ENCODE measurements at places on chromosomes 6 and 20. TPM values are rescaled to one million over a fixed set of nuclear protein-coding genes. Genes with fewer than 3 reads are reported as not detected.

GMDS gene
- total RNA-seq, result 34.5 TPM

GTPBP2 gene
- 32.9 TPM for total RNA-seq

GJA10 gene
- not detected for total RNA-seq

ZSCAN12 gene
- total RNA-seq, result 3.0 TPM

SGK2 gene
- total RNA-seq, result 14.3 TPM

PEX7 gene
- 8.9 TPM for total RNA-seq

CALHM4 gene
- total RNA-seq, result not detected

MAS1 gene
- total RNA-seq, result not detected

CYP39A1 gene
- 6.3 TPM for total RNA-seq

PGM3 gene
- total RNA-seq, result 50.1 TPM

ETV7 gene
- total RNA-seq, result 0.78 TPM

DNA sequence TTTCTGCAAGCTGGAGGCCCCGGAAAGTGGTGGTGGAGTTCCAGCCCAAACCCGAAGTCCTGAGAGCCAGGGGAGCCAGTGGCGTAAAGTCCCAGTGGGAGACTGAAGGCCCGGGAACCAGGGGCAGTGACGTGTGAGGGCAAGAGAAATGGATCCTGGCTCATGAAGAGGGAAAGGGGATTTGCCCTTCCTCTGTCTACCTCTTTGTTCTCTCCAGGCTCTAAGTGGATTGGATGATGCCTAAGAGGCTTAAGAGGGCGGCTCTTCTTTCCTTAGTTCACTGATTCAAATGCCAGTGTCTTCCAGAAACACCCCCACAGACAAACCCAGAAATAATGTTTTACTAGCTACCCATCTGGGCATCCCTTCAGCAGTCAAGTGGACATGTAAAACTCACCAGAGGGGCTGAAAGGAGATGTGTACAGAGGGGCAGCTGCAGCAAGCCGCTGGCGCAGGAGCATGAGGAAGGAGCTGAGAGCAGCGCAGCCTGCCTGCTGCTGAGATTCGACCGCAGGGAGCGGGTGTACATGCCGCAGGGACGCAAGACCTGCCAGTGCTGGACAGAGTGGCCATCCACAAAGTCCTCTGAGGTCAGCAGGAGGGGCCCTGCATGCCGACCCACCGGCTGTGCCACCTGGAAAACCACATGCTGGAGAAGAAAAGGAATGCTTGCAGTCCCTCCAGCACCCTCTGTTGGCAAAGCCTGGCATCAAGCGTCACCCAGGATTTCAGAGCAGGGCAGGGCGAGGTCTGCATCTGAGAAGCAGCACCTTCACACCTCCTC is 29.5 kb downstream of the CDYL start:
- peaks cover 7% of the 10 kb centered on the region for H3K4me1 ChIP-seq
- no peak overlapping the region for H3K4me3 ChIP-seq
- H3K27ac ChIP-seq, result no peak overlapping the region
- no peaks in the 10 kb centered on the region for H3K27me3 ChIP-seq

- H3K4me3 ChIP-seq, result no peak overlapping the region
- no peaks in the 10 kb centered on the region for H3K36me3 ChIP-seq
Measured at GRCh38 chr6:40640599-40641227, 53.5 kb upstream of the LRFN2 start.

- H3K36me3 ChIP-seq, result no peaks in the 10 kb centered on the region
- DNase-seq, result no peak
- no peaks in the 10 kb centered on the region for H3K27me3 ChIP-seq
- no peak overlapping the region for H3K4me3 ChIP-seq
- peaks cover 18% of the 10 kb centered on the region for H3K4me1 ChIP-seq
- H3K27ac ChIP-seq, result peak overlapping the region; percentile 37
Measured at GRCh38 chr20:42957018-42957703, 232.5 kb downstream of the PTPRT start.

DNA sequence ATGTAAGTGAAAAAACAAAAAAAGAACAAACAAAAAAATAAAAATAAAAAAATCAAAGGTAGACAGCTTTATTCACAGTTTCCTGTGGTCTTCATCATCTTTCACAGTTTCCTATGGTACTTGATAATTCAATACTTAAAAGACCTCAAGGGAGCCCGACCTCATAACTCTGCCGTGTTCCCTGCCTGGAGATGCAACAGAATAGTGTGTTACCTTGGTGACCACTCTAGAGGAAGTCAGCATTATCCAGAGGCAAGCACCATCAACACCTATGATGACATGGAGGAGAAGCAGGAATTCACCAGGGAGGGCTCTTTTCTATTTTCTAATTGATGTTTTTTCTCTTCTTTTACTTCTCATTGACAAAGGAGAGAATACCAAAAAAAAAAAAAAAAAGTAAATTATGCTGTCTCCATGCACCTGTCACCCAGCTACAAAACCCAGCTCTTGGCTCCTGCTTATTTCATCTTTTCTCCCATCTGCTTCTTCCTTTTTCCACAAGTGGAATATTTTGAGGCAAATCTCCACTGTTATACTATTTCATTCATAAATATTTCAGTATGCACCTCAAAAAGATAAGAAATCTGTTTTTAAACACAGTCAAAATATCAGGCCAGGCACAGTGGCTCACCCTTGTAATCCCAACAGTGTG is 95.8 kb upstream of the STXBP5 start:
- no peaks in the 10 kb centered on the region for H3K4me1 ChIP-seq
- H3K27me3 ChIP-seq, result no peaks in the 10 kb centered on the region
- no peak for DNase-seq
- no peaks in the 10 kb centered on the region for H3K36me3 ChIP-seq
- H3K27ac ChIP-seq, result no peak overlapping the region

- no peaks in the 10 kb centered on the region for H3K27me3 ChIP-seq
- no peaks in the 10 kb centered on the region for H3K36me3 ChIP-seq
- peak overlapping the region; percentile 93 for H3K27ac ChIP-seq
- no peak overlapping the region for H3K4me3 ChIP-seq
- DNase-seq, result peak; percentile 90
- peaks cover 45% of the 10 kb centered on the region for H3K4me1 ChIP-seq
Measured at GRCh38 chr6:106692112-106692818, 62.9 kb downstream of the QRSL1 start.

GRCh38 chr20:36311854-36312723 is 6.0 kb downstream of the DLGAP4 start:
- no peak for DNase-seq
- H3K27me3 ChIP-seq, result peaks cover under 1% of the 10 kb centered on the region
- no peaks in the 10 kb centered on the region for H3K36me3 ChIP-seq

DNA sequence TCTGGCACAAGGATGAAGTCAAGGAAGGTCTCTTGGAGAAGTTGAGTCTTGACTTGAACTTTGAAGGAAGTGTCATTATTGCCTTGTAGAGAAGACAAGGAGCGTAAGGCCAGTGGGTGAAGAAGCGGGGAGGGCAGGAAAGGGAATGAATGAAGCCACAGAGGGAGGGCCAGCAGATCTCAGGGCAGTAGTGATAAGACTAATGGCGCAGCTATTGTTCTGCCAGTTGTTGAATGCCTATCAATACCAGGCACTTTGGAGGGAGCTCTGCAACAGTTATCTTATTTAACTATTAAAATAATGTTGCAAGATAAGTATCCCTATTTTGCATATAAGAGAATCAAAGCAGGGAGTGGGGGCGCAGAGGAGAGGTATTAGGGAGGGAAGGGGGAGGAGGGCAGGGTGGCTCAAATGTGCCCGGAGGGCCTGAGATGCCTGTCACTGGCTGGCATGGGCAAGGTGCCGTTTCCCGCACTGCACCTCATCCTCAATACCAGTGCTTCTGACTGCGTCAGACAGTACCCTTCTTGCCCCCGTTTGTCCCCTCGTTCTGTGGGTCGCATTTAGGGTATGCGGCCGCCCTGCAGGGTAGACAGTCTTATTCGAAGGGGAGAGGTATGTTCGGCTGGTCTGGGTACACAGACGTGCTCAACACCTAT is 109.8 kb downstream of the ZDHHC14 start:
- H3K27me3 ChIP-seq, result no peaks in the 10 kb centered on the region
- no peak for DNase-seq
- H3K36me3 ChIP-seq, result no peaks in the 10 kb centered on the region

DNA sequence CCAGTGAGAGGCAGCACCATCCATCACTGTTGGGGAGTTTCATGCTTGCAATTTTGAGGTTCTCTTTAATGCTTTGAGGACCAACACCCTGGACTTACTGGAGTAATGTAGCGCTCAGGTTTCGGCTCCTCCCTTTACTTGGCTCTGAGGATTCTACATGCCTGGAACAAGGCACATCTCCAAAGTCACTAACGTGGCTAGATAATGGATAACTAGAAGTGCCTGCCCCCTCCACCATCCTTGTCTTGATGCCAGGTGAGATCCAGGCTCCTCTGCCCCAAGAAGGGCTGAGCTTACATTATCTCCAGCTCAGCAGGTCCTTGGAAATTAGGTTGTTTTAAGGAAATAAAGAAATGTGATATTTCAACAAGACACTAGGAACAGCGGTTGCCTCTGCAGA is 75.5 kb upstream of the ZNFX1 start:
- H3K27ac ChIP-seq, result no peak overlapping the region
- no peak overlapping the region for H3K4me3 ChIP-seq
- no peak for DNase-seq
- H3K4me1 ChIP-seq, result no peaks in the 10 kb centered on the region
- H3K36me3 ChIP-seq, result no peaks in the 10 kb centered on the region

DNA sequence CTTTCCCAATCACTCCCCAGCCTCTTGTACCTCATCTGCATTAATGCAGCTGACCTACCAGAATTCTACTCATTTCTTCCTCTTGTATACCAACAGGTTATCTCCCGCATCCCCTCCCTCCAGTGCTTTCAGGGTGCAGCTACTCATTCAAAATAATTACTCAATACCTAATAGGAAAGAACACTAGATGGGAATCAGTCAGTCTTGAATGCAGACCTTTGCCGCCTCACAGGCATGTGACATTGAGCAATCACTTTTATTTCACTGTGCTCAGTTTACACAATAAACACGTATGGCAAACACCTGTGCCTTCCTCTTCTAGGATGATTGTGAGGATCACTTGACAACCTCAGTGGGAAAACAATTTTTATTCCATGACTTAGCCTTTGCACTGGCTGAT is 13.3 kb downstream of the ZSCAN31 start:
- H3K27ac ChIP-seq, result no peak overlapping the region
- no peaks in the 10 kb centered on the region for H3K4me1 ChIP-seq
- peaks cover 17% of the 10 kb centered on the region for H3K36me3 ChIP-seq
- no peak overlapping the region for H3K4me3 ChIP-seq
- DNase-seq, result no peak

GRCh38 chr6:89611666-89612065 is 26.9 kb downstream of the LYRM2 start:
- H3K27ac ChIP-seq, result no peak overlapping the region
- H3K27me3 ChIP-seq, result no peaks in the 10 kb centered on the region
- no peaks in the 10 kb centered on the region for H3K36me3 ChIP-seq
- no peak overlapping the region for H3K4me3 ChIP-seq
- no peak for DNase-seq

GRCh38 chr20:6576726-6577125 is 190.8 kb upstream of the BMP2 start:
- no peak overlapping the region for H3K4me3 ChIP-seq
- H3K36me3 ChIP-seq, result no peaks in the 10 kb centered on the region
- no peak overlapping the region for H3K27ac ChIP-seq
- H3K27me3 ChIP-seq, result no peaks in the 10 kb centered on the region
- peaks cover 8% of the 10 kb centered on the region for H3K4me1 ChIP-seq
- no peak for DNase-seq

- no peak overlapping the region for H3K27ac ChIP-seq
- H3K4me3 ChIP-seq, result no peak overlapping the region
- H3K36me3 ChIP-seq, result peaks cover 8% of the 10 kb centered on the region
- peaks cover 9% of the 10 kb centered on the region for H3K4me1 ChIP-seq
- no peaks in the 10 kb centered on the region for H3K27me3 ChIP-seq
Measured at GRCh38 chr6:82205930-82206392, 41.6 kb downstream of the IBTK start.

DNA sequence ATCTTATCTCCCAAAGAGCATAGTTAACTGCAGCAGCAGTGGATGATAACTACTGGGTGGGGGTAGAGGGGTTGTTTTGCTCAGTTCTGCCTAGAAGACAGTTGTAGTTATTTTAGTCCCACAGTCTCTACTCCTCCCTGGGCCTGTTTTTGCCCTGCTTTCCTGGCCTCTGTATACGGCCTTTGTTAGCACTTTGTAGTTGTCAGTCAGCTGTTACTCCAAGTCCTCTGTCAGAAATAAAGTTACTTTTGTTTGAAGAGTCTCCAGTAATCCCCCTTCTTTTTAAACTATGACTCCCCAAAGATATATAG is 113.9 kb downstream of the SLC16A10 start:
- H3K27me3 ChIP-seq, result no peaks in the 10 kb centered on the region
- peaks cover 2% of the 10 kb centered on the region for H3K36me3 ChIP-seq
- peaks cover 37% of the 10 kb centered on the region for H3K4me1 ChIP-seq
- no peak overlapping the region for H3K4me3 ChIP-seq
- DNase-seq, result no peak
- no peak overlapping the region for H3K27ac ChIP-seq

- no peak overlapping the region for H3K4me3 ChIP-seq
- H3K27ac ChIP-seq, result no peak overlapping the region
- no peaks in the 10 kb centered on the region for H3K36me3 ChIP-seq
- no peak for DNase-seq
Measured at GRCh38 chr6:131391116-131391515, 181.9 kb upstream of the ARG1 start.

GRCh38 chr6:107764684-107765460 is 59.2 kb downstream of the SCML4 start:
- no peaks in the 10 kb centered on the region for H3K27me3 ChIP-seq
- no peaks in the 10 kb centered on the region for H3K4me1 ChIP-seq
- no peak overlapping the region for H3K27ac ChIP-seq
- H3K36me3 ChIP-seq, result no peaks in the 10 kb centered on the region
- H3K4me3 ChIP-seq, result no peak overlapping the region

- H3K27me3 ChIP-seq, result no peaks in the 10 kb centered on the region
- H3K36me3 ChIP-seq, result peaks cover 26% of the 10 kb centered on the region
- no peak overlapping the region for H3K4me3 ChIP-seq
- no peaks in the 10 kb centered on the region for H3K4me1 ChIP-seq
Measured at GRCh38 chr6:90544081-90544480, 42.8 kb downstream of the MAP3K7 start.

DNA sequence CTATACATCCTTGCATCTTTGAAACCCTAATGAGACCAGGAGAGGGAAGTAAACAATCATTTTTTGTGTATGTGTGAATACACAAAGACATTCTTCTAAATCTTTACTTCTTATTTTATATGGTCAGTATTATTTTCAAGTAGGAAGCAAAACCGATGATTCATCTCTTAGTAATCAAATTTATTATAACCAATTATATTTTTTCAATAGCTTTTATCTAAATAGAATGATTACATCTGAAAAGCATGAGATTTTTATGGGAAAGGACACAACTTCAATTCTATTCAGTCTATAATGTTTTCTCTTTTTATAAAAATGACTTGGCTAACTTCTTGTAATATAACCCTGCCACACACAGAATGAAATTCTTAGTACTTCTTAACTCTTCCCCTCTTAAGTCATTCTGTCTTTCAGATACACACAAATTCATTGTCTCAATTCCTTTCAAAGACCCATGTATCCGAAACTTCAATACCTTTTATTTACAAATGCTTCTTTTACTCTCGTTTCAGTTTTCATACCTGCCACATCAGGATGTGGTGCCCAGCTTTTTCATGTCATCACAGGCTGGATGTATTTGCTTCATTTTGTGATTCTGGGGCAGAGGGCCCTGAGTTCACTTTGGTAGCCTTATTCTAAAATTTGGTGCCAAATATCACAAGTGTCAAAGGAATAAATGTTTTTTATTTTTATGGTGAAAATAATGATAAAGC is 227.0 kb downstream of the PHF3 start:
- no peak overlapping the region for H3K4me3 ChIP-seq
- peaks cover 6% of the 10 kb centered on the region for H3K4me1 ChIP-seq
- DNase-seq, result no peak
- H3K27me3 ChIP-seq, result no peaks in the 10 kb centered on the region
- no peaks in the 10 kb centered on the region for H3K36me3 ChIP-seq
